A549 (cell line): ENCODE measurements at places on chromosomes 2 and 18.

DNA sequence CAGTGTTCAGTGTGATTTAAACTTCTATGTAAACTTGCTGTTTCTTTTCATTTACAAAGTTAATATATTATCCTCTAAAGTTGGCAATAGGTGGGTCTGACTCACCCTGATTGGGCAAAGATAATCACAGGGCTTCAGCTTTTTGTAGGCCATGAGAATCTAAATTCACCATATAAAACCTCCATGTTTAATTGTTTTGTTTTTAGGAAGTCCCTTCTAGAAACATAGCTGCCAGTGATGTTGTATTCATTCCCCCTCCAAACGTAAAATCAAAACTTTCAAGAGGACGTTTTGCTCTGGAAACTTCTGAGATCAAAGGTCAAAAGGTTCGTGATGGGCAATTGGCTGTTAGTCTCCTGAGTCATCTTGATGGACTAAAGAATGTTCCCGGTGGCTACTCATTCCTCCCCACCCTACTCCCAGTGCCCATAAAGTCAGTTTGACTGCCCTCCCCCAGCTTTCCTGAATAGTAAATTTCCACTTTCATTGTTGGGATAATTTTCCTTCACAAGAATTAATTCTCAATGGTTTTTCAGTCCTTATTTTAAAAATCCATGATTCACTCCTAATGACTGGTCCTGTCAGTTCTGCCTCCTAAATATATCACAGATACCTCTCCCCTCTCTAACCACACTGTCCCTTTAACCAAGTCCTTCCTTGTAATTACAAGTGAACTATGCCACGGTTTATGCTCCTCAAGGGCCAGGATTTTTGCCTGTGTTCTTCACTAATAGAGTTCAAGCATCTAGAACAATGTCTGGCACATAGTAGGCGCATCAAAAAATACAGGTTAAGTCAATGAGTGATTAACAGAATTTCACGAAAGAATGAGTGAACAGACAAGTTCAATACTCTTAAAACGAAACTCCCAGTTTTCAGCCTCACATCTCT lies 164.4 kb upstream of the VRK2 start:
- DNase-seq, result peak; percentile 67

- no peak for DNase-seq
Observed at GRCh38 chr2:231696004-231696367, 12.3 kb upstream of the PTMA start.

DNA sequence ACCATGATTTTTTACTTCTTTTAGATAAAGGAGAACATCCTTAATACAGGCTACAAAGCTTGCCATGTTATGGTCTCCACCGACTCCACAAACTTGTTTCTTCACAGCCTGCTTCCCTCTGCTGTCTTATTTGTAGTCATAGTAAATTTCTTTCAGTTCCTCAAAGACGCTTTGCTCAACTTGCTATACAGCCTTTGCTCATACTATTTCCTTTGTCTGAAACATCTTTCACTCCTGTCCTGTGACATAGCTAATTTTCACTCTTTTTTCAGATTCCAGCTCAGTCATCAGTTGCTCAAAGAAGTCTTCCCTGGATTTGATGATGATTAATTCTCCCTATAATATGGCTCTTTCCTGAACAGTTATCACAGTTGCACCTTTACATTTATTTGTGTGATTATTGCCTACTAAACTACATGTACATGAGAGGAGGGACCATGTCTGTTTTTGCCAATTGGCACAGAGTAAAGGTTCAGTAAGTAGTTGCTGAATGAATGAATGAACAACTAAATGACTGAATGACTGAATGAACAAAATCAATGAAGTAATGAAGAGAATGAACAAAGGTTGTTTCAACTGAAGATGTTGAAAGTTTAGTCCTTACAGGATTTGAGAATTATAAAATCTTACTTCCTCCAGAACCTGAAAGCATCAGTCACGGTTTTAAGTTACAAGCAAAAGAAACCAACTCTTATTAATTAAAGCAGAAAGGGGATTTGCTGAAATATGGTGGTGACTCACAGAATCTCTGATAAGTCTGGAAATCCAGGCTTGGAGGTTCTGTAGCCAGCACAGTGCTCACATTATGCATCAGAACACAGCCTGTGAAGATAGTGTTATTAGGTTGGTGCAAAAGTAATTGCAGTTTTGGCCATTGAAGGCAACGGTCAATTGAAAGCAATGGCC lies 186.4 kb upstream of the FAM98A start:
- no peak for DNase-seq

GRCh38 chr2:68441179-68441993 lies 25.7 kb downstream of the FBXO48 start:
- DNase-seq, result peak; percentile 88

- no peak for DNase-seq
Observed at GRCh38 chr2:99708231-99708630, 218.4 kb upstream of the REV1 start.

GRCh38 chr2:111702119-111702803 lies 181.7 kb downstream of the ANAPC1 start:
- DNase-seq, result peak; percentile 75

GRCh38 chr2:120820953-120821279 lies 85.2 kb downstream of the GLI2 start:
- no peak for DNase-seq

GRCh38 chr18:45588376-45589355 lies 26.6 kb upstream of the SLC14A2 start:
- DNase-seq, result no peak

- DNase-seq, result no peak
Observed at GRCh38 chr2:53103679-53104078, 663.9 kb upstream of the CHAC2 start.

- DNase-seq, result no peak
Observed at GRCh38 chr2:205237524-205237923, 444.8 kb upstream of the NRP2 start.
